ENCODE measurements at places on chromosomes 11 and 22.

DNA sequence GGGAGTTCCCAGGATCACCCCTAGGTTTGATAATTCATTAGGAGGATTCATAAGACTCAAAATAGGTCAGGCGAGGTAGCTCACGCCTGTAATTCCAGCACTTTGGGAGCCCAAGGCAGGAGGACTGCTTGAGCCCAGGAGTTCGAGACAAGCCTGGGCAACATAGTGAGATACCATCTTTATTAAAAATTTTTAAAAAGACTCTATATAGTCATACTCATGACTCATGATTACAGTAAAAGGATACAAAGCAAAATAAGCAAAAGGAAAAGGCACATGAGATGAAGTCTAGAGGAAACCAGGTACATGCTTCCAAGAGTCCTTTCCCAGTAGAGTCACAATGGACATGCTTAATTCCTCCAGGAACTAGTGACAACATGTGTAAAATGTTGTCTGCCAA is 13.9 kb upstream of the PTS start:
- no peak for DNase-seq

- DNase-seq = no peak
These were observed 9.1 kb downstream of the BACE1-AS start for GRCh38 chr11:117300283-117300663.

DNA sequence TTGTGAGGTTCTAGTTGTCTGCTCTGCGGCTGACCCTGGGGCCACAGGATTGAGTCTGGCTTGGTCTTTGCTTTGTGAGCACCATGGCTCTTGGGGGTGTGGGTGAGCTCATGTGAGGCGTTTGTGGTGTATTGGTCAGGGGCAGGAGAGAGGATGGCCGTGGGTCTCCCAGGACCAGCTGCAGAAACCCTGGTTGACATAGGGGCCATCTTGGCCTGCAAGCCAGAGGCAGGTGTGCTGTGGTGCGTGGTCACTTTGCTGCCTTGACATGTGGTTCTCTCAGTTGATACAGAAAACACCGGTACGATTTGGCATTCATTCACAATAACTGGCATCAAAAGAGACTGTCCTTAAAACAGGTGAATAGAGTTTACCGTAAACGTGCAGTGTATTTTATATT is 11.3 kb downstream of the PHRF1 start:
- DNase-seq = no peak

DNA sequence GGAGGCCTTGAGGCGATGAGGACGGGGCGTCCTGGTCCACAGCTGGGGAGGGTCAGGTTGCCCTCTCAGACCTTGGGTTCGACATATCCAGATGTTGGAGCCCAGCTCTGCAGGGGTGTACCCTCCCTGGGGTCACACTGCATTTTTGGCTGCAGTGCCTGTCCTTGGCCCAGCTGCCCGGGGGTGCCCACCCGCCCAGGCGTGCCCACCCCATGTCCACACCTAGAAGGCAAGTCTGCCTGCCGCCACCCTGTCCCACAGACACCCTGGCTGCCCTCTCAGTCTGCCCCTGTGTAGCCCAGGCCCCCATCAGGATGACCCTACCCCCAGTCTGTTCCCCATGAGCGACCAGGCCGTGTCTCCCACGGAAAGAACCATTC is 3.0 kb downstream of the LSP1 start:
- no peak for DNase-seq

GRCh38 chr11:105789579-105790420 is 179.9 kb downstream of the GRIA4 start:
- no peak for DNase-seq

DNA sequence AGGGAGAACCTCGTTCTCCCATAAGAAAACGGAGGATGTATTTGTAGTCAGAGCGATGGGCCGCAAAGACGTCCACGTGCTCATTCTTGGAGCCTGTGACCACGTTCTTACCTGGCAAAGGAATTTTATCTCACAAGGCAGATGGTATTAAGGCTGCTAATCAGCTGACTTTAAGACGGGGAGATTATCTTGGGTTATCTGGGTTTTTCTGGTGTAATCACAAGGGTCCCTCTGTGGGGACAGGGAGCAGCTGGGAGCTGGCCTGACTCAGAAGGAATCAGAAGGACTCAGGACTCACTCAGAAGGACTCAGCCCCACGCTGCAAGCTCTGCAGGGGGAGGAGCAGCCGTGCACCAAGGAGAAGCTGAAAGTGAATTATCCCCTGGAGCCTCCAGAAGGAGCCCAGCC is 7.5 kb upstream of the SIGIRR start:
- no peak for DNase-seq

- no peak for DNase-seq
These were observed 27.5 kb upstream of the ZDHHC13 start for GRCh38 chr11:19089421-19089820.

DNA sequence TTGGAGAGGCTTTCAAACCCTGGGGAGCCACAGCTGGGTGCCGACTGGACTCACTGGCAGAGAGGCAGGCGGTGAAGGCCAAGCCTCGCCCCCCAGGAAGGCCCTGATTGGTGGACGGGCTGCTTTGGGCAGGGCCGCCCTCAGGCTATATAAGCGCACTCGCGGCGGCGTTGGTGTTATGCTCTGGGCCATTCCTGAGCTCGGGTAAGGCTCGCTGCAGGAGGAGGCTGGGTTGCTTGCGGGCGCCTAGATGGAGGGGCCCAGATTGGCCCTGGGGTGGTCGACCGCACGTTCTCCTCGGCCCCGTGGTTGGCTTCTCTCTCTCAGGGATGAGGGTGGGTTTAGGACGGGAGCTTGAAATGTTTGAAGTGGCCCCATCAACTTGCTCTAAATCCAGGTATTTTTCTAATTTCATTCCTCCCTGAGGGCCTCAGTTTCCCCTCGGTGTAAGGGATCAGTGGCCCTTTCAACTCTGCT is at the start of gene SPDYC:
TSS of gene SPDYC (plus strand) at position 176 of the 477 bp plus-strand sequence. CDS start 1,125 bp downstream, outside the sequence.
- no peak for DNase-seq

- DNase-seq = no peak
These were observed 178.3 kb downstream of the SNX19 start for GRCh38 chr11:130737866-130738431.

DNA sequence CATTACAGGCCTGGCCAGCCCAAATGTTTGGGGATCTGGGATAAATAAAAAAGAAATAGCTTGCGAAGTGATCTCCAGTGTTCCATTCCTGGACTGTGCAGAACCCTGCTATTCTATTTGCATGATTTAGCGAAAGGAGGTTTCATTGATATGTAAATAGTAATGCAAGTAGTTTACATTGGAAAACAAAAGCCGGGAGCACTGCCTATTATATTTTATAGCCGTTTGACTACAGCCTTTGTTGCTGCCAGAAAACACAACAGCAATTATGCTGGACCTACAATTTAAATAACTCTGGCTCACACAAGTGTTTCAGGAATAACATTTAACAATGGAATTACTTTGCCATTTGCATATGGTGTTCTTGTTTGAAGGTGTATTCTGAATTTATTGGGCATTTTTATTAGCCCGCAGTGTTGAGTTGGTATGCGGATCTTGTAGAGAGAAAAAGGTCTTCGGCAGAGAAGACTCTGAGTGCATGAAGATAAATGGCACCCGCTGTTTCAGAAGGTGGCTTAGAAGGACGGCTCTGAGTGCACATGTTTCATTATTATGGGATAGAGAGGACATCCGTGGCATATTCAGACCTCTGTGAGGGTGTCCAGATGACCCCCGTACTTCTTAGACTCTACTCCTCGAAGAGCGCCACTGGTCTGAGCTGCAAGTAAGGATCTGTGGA is 315.0 kb downstream of the BRD1 start:
- DNase-seq = no peak

GRCh38 chr11:134572741-134573675 is 161.0 kb upstream of the B3GAT1 start:
- no peak for DNase-seq

DNA sequence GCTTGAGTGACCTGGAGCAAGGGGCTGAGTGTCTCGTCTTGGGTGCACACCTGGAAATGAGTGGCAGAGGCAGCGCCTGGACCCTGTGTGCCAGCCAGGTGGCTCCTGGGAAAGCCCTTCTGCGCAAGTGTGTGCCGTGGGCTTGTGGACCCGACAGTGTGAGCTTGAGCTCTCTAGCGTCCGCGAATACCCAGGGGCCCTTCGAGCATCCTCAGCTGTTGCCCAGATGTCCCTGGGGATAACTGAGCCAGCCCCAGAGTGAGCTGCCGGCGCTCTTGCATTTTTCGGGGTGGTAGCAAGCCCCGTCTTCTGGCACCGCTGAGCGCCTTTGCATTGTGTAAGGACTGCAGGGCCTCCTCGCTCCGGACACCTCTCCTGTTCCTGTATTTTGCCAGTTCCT is 399.2 kb downstream of the TBC1D22A start:
- DNase-seq = no peak

DNA sequence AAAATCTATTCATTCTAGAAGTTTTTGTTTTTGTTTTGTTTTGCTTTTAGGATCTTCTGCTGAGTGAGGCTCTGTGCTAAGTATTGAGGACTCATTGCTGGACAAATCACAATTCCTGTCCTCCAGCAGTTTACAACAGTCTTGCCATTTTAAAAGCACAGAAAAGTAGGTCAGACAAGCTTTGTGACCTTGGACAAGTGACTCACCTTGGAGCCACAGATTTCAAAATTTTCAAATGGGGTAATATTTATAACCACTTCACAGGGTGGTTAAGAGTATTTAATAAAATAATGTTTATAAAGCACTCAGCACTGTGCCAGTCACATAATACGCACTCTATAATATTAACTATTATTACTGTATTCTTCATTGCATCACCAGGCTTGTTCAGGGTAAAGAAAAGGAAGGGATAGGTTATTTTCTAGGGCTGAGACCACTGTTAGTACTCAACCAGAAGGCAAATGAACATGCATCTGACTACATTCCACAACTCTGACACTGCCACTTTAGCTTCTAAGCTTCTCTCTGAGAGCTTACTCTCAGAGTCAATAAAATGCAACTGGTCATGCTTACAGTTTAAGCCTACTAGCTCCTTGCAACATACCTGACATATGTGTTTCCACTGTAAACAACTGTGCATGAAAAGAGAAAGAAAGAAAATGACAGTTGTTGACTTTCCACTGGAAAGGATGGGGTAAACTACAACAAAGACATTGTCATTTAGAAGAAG is 63.2 kb upstream of the FIBIN start:
- no peak for DNase-seq

DNA sequence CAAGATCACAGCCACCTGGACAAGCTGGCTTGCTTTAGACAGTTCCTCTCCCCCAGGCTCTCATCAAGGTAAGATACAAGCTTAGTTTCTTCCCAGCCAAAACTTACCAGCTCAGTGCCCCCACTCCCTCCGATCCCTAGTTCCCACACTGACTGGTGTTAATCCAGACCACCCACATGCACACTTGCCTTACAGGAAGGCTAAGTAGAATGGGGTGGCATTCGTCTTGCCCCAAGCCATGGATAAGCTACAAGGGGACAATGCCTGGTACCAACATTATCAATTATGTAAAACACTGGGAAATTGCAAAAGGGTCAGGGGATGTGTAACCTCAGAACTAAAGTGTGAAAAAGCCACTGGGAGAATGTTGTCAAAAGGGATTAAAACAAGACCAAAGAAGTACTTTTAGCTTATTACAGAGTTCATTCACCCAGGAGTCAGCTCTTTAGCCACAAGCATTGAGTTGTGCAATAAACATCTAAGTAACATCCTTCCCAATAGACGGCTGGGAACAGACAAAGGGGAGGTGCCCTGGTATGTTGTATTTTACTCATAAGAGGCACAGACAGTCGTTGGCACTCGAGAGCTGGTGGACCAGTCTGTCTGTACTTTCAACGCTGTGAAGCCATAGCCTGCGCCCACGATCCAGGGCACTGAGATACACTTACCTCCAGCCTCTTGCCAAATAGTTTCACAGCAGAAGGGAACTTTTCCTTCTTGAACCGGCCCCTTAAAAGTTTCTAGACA is 1.1 kb downstream of the DHCR7 start:
- no peak for DNase-seq

GRCh38 chr11:69239641-69240040 is 54.3 kb upstream of the MYEOV start:
- DNase-seq = no peak

GRCh38 chr11:33005175-33005574 is 10.5 kb upstream of the DEPDC7 start:
- no peak for DNase-seq

Measured in activated CD8-positive, alpha-beta memory T cell treated with anti-CD3 and anti-CD28 coated beads, Interleukin-2, amount 50 U/mL, for 4 hours (primary cell).